Dermis blood vessel endothelial cell (primary cell): ENCODE measurements at places on chromosomes 7 and 10. TPM values are rescaled to one million over a fixed set of nuclear protein-coding genes. Genes with fewer than 3 reads are reported as not detected.

DNA sequence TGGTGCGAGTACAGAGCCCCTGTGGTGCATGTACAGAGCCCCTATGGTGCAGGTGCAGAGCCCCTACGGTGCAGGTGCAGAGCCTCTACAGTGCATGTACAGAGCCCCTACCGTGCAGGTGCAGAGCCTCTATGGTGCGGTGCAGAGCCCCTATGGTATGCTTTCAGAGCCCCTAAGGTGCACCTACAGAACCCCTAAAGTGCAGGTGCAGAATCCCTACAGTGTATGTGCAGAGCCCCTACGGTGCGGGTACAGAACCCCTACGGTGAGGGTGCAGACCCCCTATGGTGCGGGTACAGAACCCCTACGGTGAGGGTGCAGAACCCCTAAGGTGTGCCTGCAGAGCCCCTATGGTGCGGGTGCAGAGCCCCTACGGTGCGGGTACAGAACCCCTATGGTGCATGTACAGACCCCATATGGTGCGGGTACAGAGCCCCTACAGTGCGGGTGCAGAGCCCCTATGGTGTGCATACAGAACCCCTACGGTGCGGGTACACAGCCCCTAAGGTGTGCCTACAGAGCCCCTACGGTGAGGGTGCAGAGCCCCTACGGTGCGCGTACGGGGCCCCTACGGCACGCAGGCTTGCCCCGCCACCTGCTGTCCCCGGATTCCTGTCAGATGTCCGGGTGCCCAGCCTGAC is 53.5 kb downstream of the MGMT start:
- DNase-seq: no peak

- peak; percentile 61 for DNase-seq
These were observed 10.4 kb upstream of the PRKG1 start for GRCh38 chr10:51063659-51064535.

- no peak for DNase-seq
These were observed 44.1 kb downstream of the VSTM4 start for GRCh38 chr10:49071160-49071761.

GRCh38 chr10:128047351-128047750 is 78.9 kb downstream of the MKI67 start:
- DNase-seq: peak; percentile 90

- DNase-seq: no peak
These were observed 342.6 kb upstream of the NFE2L3 start for GRCh38 chr7:25809441-25809840.

DNA sequence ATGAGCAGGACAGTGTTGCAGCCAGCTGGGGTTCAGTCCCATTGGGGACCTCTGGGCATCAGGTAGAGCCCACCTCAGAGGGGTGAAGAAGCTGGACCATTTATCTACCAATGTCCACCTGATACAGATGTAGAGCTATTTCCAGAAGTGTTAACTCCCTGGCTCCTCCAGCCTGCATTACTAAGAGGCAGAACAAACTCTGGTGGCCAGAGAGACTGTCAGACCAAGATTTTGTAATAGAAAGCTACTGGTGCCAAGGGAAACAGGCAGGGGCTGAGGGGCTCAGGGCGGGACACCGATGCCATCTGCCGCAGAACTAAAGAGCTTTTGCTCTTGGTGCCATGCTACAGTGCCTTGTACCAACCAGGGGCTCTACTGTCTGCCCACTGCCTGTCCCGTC is 268.2 kb upstream of the HABP2 start:
- DNase-seq: no peak

- no peak for DNase-seq
These were observed 9.2 kb downstream of the DPCD start for GRCh38 chr10:101597091-101597900.

DNA sequence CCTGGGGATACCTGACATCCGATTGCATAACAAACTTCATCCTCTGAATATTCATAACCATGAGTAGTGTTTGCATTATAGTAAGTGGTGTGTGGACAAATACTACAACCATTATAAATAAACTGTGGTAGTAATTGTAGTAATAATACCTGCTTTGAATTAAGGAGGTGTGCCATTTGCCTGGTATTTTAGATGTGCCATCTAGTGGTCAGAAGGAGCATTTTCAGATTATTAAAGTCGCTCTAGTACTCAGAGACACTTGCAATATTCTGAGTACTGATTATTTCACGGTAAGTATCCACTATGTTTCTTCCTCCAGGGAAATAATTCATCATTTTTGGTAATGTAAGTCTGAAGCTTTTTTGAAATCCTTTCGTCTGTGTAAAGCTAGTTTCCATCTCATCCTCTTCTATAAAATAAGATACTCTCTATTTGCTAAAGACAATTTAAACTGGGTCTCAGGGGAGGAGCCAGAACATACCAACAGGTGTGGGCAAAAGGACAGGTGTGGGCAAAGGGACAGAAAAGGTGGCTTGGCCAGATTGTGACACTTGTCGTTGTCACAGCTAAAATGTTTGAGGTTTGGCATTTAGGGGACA is 115.3 kb upstream of the WDR11 start:
- DNase-seq: peak; percentile 51

DNA sequence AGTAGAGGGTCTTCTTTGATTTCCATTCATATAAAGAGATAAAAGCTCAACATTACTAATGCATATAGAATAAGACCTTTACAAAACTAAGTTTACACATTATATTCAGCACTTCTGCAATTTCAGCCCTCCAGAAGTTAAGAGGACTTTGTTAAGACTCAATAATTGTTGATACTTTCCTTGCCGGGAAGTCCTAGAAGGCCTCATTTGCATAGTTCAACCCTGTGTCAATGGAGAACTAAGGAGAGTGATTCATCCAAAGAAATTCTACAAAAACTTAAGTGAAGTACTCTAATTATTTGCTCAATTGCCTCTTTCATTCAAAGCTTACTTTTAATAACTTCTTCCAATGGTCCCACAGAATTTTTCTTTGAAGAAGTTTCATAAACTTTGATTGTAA is 1060.3 kb upstream of the CELF2 start:
- no peak for DNase-seq

GRCh38 chr10:59830601-59831259 is 75.6 kb downstream of the CCDC6 start:
- peak; percentile 86 for DNase-seq

GRCh38 chr10:133334503-133335245 is 2.0 kb downstream of the CALY start:
- DNase-seq: no peak

DNA sequence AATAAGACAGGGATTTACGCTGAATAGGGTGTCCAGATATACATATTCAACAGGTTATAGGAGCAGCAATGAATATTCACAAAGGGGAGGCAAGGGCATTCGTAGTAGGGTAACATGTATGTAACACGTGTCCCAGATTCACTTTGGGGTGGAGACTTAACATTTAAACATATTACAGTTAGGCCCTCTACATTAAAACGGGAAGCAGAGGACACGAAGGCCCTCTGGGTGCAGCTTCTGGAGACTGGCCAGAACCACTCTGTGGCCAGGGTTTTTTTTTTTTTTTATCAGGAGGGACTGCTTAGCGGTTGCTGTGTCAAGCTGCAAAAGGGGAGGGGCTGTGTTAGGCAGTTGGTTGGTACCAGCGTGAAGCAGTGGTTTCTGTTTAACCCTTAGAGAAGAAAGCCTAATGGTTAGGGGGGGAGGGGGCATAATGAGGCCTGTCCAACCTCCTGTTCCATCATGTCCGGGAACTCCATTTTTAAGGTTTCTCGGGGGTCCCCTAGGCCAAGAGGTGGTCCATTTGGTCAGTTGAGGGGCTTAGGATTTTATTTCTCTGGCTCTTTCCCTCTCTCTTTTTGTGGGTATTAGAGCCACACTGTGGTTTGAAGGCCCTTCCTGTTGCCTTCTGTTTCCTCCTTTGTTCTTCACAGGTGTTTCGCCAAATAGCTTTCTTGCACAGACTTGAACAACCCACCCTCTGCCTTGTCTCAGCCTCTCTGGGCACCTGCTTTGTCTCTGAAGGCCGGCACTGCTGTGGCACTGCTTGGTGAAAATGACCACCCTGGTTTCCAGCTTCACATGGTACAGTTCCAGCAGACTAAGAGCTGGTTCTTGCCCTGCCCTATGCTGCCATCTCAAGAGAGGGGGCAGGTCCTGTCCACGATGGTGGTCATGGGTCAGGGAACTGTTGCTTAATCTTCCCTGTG is 26.4 kb downstream of the PRF1 start:
- DNase-seq: peak; percentile 15

GRCh38 chr10:61580608-61581007 is 82.1 kb upstream of the CABCOCO1 start:
- DNase-seq: no peak

GRCh38 chr10:83522456-83522855 is 616.9 kb upstream of the GHITM start:
- DNase-seq: no peak

DNA sequence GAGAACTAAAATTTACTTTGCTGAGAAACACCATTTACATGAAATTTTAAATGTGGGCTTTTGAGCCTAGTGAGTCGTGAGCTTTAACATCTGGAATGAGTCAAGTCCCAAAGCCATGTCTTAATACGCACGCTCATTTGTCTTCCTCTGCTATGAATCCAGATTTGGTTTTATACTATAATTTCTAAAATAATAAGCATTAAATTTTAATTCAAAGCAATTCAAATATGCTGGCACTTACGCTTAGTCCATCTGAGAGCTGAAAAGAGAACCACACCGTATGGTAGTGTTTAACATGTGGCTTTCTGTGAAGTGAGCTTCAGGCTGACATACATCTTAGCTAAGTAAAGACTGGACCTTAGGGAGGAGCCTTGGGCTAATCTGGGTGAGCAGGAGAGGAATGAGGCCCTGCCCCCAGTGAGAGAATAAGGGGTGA is 52.2 kb downstream of the CUBN start:
- DNase-seq: no peak

GRCh38 chr10:4663162-4663992 is 162.6 kb upstream of the AKR1E2 start:
- peak; percentile 99 for DNase-seq

DNA sequence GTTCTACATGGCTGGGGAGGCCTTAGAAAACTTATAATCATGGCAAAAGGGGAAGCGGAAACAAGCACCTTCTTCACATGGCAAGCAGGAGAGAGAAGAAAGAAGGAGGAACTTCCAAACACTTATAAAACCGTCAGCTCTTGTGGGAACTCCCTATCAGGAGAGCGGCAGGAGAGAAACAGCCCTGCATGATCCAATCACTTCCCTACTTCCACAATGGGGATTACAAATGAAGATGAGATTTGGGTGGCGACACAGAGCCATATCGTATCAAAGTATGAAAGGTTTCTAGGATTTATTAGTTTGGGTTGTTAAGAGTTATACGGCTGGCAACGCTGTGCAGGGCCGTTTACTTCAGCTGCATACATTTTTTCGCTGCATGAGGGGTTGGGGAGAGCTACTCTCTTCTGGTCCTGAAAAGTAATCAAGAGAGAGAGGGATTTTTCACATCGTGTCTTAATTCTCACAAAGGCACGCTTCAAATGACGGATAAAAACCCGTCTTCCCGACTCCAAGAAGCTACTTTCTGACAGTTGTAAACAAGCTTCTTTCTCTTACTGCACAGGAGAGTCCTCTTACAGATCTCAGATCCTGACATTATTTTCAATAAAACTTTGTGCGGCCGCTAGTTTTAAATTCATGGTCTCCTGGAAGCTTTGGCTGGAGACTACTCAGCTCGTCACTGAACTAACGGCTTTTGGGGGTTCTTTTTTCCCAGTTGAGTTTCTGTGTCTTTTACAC is 751 bp upstream of the GTPBP10 start:
- DNase-seq: peak; percentile 40

CYP2C19 gene
- total RNA-seq: not detected in 2 replicates

SLC26A3 gene
- not detected in 2 replicates for total RNA-seq

ACTR3C gene
- total RNA-seq: 8.9 and 9.5 TPM in 2 replicates

STRIP2 gene
- 2.7 and 6.1 TPM in 2 replicates for total RNA-seq

ZNF853 gene
- 0.93 and 1.0 TPM in 2 replicates for total RNA-seq

BLNK gene
- not detected in 2 replicates for total RNA-seq

CYP26A1 gene
- 2.2 and 2.7 TPM in 2 replicates for total RNA-seq

LDB3 gene
- total RNA-seq: not detected in 2 replicates

PAPSS2 gene
- total RNA-seq: 98.9 and 138 TPM in 2 replicates
